DND-41 (cell line): ENCODE measurements at places on chromosomes 12 and 14.

GRCh38 chr14:71411738-71412137 lies 504.5 kb downstream of the PCNX1 start:
- no peaks in the 10 kb centered on the region for H3K27me3 ChIP-seq
- H3K4me3 ChIP-seq, result no peak overlapping the region
- no peaks in the 10 kb centered on the region for H3K4me1 ChIP-seq
- no peak for DNase-seq

- no peaks in the 10 kb centered on the region for H3K36me3 ChIP-seq
- 0 out of 2 replicates have a peak overlapping the region, but pooled peaks have one; percentile 97 for H3K4me3 ChIP-seq
- no peak overlapping the region for H3K27ac ChIP-seq
- H3K27me3 ChIP-seq, result no peaks in the 10 kb centered on the region
- DNase-seq, result no peak
Observed at GRCh38 chr12:76762601-76762980, 1.3 kb upstream of the ZDHHC17 start.

GRCh38 chr12:104964167-104964855 lies 6.2 kb upstream of the SLC41A2 start:
- peaks cover 4% of the 10 kb centered on the region; the same call in 1 of the 2 replicates for H3K4me1 ChIP-seq
- no peak overlapping the region for H3K27ac ChIP-seq
- no peaks in the 10 kb centered on the region for H3K36me3 ChIP-seq
- no peak overlapping the region for H3K4me3 ChIP-seq
- no peak for DNase-seq
- peaks cover 8% of the 10 kb centered on the region for H3K27me3 ChIP-seq

DNA sequence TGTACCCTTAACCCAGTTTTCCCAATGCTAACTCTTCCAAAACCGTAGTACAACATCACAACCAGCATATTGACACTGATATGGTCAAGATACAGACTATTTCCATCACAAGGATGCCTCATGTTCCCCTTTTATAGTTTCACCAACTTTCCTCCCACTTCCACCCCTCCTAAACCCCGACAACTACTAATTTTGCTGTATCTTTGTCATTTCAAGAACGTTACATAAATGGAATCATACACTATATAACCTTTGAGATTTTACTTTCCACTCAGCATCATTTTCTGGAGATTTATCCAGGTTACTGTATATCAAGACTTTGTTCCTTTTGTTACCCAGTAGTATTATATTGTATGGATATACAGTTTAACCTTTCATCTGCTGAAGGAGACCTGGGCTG lies 88.9 kb downstream of the MED13L start:
- no peak overlapping the region for H3K4me3 ChIP-seq
- no peaks in the 10 kb centered on the region for H3K36me3 ChIP-seq
- H3K4me1 ChIP-seq, result no peaks in the 10 kb centered on the region

- H3K4me1 ChIP-seq, result no peaks in the 10 kb centered on the region
- H3K36me3 ChIP-seq, result peaks cover 9% of the 10 kb centered on the region; the same call in 1 of the 2 replicates
- no peaks in the 10 kb centered on the region for H3K27me3 ChIP-seq
- no peak overlapping the region for H3K4me3 ChIP-seq
Observed at GRCh38 chr14:91388551-91388975, 29.1 kb downstream of the CCDC88C start.

DNA sequence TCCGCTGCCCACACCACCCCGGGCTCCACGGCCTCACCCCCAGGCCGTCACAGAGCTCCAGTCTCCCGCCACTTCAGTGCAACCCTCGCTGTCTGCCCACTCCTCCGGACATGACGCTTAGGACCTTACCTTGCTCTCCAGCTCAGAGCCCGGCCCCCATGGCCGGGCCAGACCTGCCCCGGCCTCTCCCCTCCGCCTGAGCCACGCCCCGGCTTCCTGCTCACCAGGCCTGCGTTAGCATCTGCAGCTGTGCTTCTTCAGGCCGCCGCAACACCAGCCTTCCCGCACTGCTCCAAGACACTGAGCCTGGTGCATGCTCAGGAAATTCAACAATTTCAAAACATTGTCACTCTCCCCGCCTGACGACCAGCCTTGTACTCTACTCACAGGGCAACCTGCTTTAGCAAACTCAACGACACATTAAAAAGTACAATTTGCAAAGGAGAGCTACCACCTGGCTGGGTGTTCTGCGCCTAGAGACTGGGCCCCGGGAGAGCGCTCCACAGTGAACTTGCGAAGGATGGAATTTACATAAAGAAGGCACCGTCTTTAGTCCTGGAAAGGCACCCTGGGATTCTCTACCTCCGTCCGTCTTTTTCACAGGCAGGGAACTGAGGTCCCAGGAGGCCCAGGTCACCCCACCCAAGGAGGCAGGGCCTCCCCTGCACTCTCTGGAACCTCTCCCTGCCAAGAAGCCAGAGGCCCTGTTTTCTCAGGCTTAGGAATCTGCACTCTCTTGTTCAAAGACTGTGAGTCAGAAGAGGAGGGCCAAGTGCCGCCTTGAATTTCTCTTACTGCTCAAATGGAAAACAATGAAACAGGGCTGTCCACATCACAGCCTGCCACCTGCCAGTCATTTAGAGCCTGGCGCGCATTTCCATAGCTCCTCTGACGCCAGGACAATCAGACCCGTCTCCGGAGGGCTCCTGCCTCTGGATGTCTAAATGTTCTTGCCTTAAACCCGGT lies 51.3 kb downstream of the STX2 start:
- no peak for DNase-seq
- H3K4me1 ChIP-seq, result no peaks in the 10 kb centered on the region
- no peak overlapping the region for H3K27ac ChIP-seq
- H3K36me3 ChIP-seq, result peaks cover 25% of the 10 kb centered on the region; the same call in 1 of the 2 replicates

- H3K36me3 ChIP-seq, result peaks cover 67% of the 10 kb centered on the region
- no peak for DNase-seq
- no peaks in the 10 kb centered on the region for H3K27me3 ChIP-seq
- H3K27ac ChIP-seq, result 0 out of 2 replicates have a peak overlapping the region, but pooled peaks have one; percentile 30
- peaks cover 8% of the 10 kb centered on the region for H3K4me1 ChIP-seq
Observed at GRCh38 chr12:113274848-113275247, 53.6 kb downstream of the TPCN1 start.

GRCh38 chr14:24296341-24297157 lies 3.0 kb downstream of the DHRS1 start:
- no peak overlapping the region for H3K27ac ChIP-seq
- no peak overlapping the region for H3K4me3 ChIP-seq
- DNase-seq, result peak; percentile 71

GRCh38 chr14:92426237-92426636 lies 87.3 kb upstream of the RIN3 start:
- no peak for DNase-seq
- H3K36me3 ChIP-seq, result no peaks in the 10 kb centered on the region
- no peaks in the 10 kb centered on the region for H3K27me3 ChIP-seq
- H3K27ac ChIP-seq, result no peak overlapping the region
- no peak overlapping the region for H3K4me3 ChIP-seq

DNA sequence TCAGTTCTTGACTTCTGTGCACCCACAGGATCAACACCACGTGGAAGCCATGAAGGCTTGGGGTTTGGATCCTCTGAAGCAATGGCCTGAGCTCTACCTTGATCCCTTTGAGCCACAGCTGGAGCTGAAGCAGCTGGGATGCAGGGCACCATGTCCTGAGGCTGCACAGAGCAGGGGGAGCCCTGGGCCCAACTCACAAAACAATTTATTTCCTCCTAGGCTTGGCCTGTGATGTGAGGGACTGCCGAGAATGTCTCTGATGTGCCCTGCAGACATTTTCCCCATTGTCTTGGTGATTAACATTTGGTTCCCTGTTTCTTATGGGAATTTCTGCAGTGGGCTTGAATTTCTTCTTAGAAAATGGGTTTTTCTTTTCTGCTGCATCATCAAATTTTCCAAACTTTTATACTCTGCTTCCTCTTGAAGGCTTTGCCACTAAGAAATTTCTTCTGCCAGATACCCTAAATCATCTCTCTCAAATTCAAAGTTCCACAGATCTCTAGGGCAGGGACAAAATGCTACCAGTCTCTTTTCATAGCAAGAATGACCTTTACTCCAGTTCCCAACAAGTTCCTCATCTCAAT lies 288.2 kb downstream of the CCDC59 start:
- no peaks in the 10 kb centered on the region for H3K36me3 ChIP-seq
- no peaks in the 10 kb centered on the region for H3K27me3 ChIP-seq
- no peak for DNase-seq
- H3K4me3 ChIP-seq, result no peak overlapping the region
- H3K4me1 ChIP-seq, result no peaks in the 10 kb centered on the region

DNA sequence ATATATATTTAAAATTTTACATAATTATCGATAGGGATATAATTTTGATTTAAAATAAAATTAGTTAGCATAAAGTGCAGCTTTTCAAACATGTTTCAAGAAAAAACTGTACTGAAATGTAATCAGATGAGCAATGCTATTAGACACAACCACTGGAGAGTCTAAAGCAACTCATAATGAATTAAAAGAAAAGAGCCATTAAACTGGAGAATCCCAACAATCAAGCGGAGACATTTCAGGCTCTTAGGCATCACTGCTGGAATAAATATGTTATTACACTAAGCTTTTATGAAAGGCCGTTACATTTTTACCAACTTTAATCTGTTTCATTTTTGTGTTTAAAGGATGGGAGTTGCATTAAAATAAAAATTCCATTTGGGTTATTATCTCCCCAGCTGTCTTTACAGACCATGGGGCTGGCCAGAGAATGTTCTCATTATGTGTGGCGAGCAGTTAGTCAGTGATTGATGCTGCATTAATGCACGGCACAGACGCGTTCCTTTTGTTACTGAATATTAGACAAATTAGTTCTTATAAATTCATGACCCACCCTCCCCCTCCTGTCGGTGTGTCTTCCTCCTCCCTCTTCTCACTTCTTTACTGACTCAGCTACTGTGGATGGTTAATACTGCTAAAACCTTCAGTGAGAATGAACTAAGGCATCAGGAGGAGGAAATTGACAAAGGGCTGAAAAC lies 156.8 kb downstream of the PDZRN4 start:
- no peak overlapping the region for H3K27ac ChIP-seq
- H3K4me1 ChIP-seq, result no peaks in the 10 kb centered on the region
- H3K4me3 ChIP-seq, result no peak overlapping the region
- no peaks in the 10 kb centered on the region for H3K36me3 ChIP-seq

DNA sequence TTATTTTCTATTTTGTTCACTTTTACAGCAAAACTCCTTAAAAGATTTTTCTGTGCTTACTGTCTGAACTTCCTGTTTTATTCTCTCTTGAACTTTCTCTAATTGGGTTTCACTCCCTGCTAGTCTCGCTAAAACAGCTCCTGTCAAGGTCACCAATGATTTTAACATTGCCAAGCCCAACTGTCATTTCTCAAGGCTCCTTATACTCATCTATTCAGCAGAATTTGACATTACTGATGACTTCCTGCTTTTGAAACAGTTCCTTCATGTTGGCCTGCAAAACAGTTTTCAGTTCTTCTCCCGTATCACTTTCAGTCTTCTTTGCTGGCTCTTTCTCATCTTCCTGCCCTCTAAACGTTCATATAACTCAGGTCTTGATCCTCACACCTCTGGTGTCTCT lies 268.5 kb upstream of the USP15 start:
- no peaks in the 10 kb centered on the region for H3K36me3 ChIP-seq
- no peak overlapping the region for H3K27ac ChIP-seq
- H3K4me1 ChIP-seq, result no peaks in the 10 kb centered on the region
- no peak overlapping the region for H3K4me3 ChIP-seq

- no peak overlapping the region for H3K4me3 ChIP-seq
- H3K27me3 ChIP-seq, result peaks cover 5% of the 10 kb centered on the region
- no peaks in the 10 kb centered on the region for H3K36me3 ChIP-seq
- no peaks in the 10 kb centered on the region for H3K4me1 ChIP-seq
- H3K27ac ChIP-seq, result no peak overlapping the region
Observed at GRCh38 chr12:107584563-107584962, 101.0 kb upstream of the PWP1 start.

GRCh38 chr14:85934123-85934885 lies 404.4 kb downstream of the FLRT2 start:
- no peaks in the 10 kb centered on the region for H3K27me3 ChIP-seq
- H3K27ac ChIP-seq, result peak overlapping the region; percentile 82
- H3K4me1 ChIP-seq, result peaks cover 22% of the 10 kb centered on the region
- H3K36me3 ChIP-seq, result peaks cover 4% of the 10 kb centered on the region; the same call in 1 of the 2 replicates

GRCh38 chr12:51323317-51323960 lies 535 bp downstream of the BIN2 start:
- peak overlapping the region; percentile 86 for H3K27ac ChIP-seq
- H3K4me1 ChIP-seq, result peaks cover 87% of the 10 kb centered on the region
- DNase-seq, result peak; percentile 39

GRCh38 chr14:92974541-92975345 lies 51.8 kb downstream of the CHGA start:
- no peak overlapping the region for H3K4me3 ChIP-seq
- H3K27ac ChIP-seq, result no peak overlapping the region

DNA sequence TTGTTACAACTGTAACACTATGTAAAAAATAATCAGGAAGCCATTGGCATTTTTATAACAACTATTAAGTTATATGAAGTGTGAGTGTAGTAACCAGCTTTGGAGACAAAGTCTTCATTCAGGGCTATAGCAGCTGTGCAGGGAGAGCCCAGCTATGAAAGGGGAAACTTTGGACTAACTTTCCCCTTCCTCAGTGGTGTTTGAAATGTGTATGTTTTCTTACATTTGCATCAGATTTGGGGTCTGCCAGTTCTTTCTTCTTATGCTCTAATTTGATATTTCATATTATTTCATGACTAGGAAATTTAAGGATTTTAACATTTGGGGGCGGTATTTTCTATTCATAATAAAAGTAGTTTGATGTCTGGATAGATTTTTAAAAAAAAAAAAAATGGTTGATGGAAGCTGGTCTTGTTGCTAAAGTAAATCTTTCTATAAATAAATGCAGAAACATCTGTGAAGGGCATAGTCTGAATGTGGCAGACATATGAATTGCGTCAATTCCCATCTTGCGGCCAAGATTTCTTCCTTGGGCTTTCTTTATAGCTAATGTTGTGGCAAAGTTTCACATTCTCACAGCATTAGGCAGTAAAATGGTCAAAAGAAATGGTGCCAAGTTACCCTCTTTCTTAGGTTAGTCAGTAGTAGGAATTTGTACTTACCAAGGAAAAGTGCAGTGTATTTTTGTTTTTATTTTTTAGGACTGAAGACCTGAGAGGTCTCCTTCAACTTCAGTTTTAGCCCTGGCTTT lies 35.6 kb downstream of the RASSF8 start:
- H3K4me3 ChIP-seq, result no peak overlapping the region
- H3K27ac ChIP-seq, result no peak overlapping the region
- DNase-seq, result no peak
- H3K27me3 ChIP-seq, result peaks cover 7% of the 10 kb centered on the region

- DNase-seq, result no peak
- H3K4me1 ChIP-seq, result no peaks in the 10 kb centered on the region
- no peak within 1 kb of the TSS for H3K4me3 ChIP-seq
- H3K27me3 ChIP-seq, result no peaks in the 10 kb centered on the region
Observed at GRCh38 chr12:4562034-4562657, at the start of gene DYRK4. Gene DYRK4 (plus strand): TSS chr12:4562208. CDS start chr12:4562246, 38 bp downstream.

DNA sequence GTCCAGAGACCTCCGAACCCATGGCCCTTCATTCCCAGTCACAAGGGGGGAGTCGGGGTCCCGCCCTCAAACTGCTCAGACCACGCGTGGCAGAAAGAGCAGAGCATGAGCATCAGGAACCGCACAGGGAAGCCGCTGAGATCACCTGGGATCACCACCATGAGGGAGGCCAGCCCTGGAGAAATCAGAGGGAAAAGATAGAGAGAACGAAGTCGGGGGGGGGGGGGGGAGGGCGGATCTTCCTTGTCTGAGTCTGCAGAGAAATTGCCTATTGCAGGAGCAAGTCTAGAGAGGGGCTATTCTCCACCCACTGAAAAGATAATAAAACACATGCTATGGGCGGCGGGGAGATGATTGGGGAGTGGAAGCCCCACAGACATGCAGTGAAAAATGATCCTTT lies 884 bp upstream of the TMEM132C start:
- no peaks in the 10 kb centered on the region for H3K36me3 ChIP-seq
- no peak for DNase-seq
- H3K27me3 ChIP-seq, result no peaks in the 10 kb centered on the region
- H3K27ac ChIP-seq, result no peak overlapping the region
- no peak overlapping the region for H3K4me3 ChIP-seq
- no peaks in the 10 kb centered on the region for H3K4me1 ChIP-seq

GRCh38 chr14:20530771-20531571 lies 25.6 kb downstream of the RNASE10 start:
- peak; percentile 75 for DNase-seq
- H3K36me3 ChIP-seq, result no peaks in the 10 kb centered on the region
- no peak overlapping the region for H3K27ac ChIP-seq
- H3K27me3 ChIP-seq, result peaks cover 4% of the 10 kb centered on the region
- H3K4me3 ChIP-seq, result no peak overlapping the region
